ENCODE measurements at places on chromosomes 7 and 10.

- DNase-seq, result no peak
Observed at GRCh38 chr10:33655921-33656320, 321.5 kb upstream of the NRP1 start.

GRCh38 chr7:142523821-142524460 is 225.3 kb upstream of the PRSS1 start:
- DNase-seq, result no peak

DNA sequence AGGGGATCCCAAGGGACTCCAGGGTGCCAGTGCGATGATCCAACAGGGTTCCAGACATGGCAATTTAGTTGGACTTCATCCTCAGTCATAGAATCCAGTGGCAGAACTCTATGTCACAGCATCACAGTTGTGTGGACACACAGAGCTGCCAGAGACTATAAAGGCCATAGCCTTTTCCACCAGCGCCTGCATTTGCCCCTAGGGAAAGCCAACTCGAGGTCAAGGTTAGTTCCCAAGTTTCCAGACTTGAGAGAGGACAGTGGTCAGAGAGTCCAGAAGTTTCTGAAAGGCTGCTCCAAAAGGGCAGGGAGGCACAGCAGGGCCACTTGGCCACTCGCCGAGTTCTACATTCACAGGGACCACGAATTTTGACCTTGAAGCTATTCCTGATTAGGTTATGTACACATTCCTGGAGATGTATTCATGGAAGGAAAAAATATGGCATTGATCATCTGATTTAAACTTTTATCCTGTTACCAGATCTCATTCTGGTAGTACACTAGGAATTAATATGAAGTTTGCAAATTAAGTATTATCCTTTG is 170.1 kb downstream of the KCNMA1 start:
- no peak for DNase-seq

DNA sequence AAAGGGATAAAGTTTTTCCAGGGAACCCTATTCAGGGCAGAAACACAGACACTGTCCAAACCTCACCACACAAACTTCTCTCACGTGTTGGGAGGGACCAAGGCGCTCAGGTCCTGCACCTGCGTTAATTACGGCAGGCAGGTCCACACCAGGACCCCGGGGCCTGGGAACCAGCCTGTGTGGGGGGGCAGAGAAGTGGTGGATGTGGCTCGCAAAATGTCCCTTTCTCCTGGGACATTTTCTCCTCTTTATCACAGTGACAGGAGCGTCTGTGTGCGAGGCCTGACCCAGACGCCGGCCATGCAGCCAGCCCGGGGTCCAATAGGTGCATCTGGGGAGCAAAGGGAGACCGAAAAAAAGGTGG is 73.4 kb upstream of the ZNF722 start:
- no peak for DNase-seq

DNA sequence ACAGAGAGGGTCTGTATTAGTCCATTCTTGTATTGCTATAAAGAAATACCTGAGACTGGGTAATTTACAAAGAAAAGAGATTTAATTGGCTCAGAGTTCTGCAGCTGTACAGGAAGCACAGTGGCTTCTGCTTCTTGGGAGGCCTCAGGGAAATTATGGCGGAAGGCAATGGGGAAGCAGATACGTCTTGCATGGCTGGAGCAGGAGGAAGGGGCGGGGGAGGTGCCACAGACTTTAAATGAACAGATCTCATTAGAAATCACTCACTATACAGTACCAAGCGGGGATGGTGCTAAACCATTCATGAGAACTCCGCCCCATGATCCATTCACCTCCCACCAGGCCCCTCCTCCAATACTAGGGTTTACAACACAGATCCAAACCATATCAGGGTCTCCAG is 3.7 kb upstream of the CALU start:
- DNase-seq, result no peak

DNA sequence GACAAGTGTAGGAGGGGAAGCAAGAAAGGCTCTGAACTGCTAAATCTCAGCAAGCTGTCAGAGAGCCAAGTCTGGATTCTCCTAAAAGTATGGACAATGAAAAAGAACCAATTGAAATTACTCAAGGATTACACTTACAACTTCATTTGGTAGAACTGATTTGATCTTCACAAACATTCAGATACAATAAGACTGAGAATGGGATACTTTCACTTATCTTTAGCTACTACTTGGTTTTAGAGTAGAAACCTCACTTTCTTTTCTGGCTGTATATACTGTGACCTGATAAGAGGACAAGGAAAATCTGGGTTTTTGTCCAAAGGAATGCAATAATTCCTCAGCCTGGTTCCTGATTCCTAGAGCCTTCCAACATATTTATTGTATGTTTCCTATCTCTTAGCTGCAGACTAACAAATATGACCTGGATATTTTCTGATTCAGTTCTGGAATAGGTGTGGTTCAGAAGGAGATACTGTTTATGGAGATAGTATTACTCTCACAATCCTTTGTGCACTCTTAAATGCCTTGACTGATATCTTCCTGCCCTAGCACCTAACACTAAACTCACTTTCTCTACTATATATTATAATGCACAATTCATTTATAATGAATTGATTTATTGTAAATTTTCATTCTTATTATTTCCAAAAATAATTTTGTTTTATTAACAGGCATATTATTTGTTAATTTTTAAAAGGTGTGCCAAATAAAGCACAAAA is 7.3 kb downstream of the SEMA3A start:
- no peak for DNase-seq
